ENCODE measurements at places on chromosomes 2 and 18.
A peak's percentile ranks its signal among the peaks of the same experiment; 100 is the strongest.

GRCh38 chr2:129796225-129796624 is 183.2 kb upstream of the RAB6C start:
- no peak for DNase-seq

DNA sequence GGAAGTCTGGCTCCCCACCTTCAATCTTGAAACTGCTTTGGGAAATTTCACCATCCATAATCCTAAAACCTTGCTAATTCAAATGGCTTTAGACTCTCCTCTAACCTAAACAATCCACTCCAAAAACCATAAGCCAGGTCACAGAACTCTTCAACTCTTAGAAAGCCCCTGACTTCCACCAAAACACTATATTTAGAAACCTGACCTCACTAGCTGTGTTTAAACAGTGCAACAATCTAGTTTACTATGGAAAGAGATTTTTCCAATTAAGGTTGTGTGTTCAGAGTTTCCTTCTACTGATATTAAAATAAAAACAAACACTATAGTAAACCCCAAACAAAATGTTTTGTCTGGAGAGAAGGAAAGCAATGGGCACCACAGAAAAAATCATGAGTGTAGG is 308.1 kb downstream of the OSR1 start:
- no peak for DNase-seq

DNA sequence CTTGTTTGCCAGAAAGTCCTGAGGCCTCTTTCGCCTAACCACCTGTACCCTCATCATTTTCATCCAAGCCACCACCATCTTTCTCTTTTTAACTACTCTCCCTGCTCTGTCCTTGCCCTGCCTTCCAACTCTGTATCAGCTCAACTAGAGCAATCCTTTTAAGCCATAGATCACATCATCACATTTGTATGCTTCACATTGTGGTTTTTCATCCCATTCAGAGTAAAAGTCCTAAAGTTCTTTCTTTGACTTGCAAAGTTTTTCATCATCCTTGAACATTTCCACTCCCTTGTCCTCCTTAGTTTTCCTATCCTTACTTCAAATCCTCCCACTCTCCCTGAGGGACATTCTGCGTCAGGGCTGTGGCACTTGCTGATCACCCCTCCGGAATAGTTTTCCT is 73.9 kb downstream of the SLC39A10 start:
- no peak for DNase-seq

DNA sequence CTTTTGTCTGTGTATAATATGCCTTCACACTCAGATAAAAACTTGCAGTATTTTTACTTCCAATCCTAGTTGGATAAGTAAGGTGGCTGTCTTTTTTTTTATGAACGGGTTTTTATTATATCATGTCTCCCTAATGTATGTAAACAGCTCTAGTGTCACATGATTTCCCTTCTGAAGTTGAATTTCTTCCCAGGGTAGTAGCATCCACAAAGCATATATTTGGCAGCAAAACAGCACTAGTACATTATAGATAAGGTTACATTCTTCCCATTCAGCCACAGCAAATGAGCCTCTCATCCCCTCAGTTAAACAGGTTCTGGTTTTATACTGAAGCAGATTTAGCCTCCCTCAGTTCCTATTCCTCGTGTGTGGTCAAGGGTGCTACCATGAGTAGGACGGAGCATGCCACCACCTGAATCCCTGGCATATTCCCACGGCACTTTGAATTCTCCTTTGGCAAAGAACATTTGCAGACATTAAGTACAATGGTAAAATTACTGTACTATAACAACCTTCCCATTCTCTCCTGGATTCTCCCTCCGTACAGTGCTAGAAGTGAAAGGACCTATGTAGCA is 15.4 kb upstream of the DTNA start:
- DNase-seq, result no peak

GRCh38 chr2:99035920-99036319 is 99.9 kb upstream of the CRACDL start:
- no peak for DNase-seq

GRCh38 chr18:53625997-53626599 is 598.4 kb downstream of the MBD2 start:
- DNase-seq, result no peak

DNA sequence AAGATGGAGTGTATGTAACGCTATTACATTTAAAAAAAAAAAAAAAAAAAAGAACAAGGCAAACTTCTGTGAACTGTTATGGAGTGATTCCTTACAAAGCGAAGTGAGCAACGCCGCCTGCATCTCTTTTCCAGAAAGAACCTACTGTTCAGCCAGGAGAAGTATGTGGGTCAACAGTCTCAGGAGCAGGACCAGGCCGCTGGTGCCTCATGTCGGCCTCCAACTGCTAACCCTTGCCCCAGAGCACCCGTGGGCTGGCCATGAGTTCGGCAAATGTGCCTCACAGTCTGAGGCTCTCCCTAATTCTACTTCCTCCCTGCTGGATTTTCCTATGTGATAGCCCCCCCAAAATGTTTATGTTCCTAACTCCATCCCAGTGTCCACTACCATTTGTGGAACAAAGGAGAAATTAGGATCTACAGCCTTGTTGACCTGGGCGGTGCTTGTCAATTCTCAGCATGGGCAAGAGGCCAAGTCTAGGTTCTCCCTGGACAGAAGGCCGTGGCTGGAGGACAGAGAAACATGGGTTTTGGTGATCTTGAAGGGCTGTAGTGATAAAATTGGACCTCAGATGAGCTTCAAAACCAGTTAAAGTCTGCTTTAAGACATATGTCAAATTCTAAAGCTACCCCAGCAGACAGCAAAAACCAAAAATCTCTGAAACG is 15.9 kb downstream of the FAM168B start:
- no peak for DNase-seq

GRCh38 chr2:165456027-165456426 is 13.5 kb upstream of the CSRNP3 start:
- no peak for DNase-seq

DNA sequence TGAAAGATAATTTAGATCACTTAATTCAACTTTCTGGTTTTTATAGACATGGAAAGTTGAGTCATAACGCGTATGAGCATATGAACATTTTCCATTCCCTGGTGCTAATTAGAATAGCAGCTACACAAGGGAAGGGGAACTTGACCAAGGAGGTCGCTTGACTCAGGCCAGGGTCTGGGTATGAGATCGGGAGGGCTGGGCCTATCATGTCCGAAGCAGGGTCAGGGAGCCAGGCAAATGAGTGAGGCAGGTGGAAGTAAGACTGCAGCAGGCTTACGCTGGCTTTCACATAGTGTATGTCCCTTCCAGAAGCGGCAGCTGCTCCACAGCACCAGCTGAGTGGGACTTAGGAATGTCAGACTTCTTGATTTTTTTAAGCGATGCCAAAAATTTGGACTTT is 14.7 kb downstream of the RALB start:
- DNase-seq, result no peak

DNA sequence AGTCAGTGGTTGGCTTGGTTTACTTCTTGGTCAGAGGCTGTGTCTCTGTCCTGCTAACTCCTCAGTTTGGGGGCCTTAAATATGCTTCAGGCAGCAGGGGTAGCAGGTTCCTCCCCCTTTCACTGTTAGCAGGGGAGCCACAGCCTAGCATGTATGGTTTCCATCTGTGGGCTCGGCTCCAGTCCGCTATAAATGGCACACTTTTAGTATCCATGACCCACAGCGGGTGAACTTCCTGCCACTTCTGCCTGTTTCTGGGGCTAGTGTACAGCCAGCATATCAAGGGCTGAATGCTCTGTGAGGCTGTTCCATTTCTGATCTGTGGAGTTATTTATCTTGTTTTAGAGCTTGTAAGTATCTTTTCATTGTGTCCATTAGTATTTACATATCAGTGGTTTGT is 58.3 kb downstream of the MRPL33 start:
- DNase-seq, result no peak

DNA sequence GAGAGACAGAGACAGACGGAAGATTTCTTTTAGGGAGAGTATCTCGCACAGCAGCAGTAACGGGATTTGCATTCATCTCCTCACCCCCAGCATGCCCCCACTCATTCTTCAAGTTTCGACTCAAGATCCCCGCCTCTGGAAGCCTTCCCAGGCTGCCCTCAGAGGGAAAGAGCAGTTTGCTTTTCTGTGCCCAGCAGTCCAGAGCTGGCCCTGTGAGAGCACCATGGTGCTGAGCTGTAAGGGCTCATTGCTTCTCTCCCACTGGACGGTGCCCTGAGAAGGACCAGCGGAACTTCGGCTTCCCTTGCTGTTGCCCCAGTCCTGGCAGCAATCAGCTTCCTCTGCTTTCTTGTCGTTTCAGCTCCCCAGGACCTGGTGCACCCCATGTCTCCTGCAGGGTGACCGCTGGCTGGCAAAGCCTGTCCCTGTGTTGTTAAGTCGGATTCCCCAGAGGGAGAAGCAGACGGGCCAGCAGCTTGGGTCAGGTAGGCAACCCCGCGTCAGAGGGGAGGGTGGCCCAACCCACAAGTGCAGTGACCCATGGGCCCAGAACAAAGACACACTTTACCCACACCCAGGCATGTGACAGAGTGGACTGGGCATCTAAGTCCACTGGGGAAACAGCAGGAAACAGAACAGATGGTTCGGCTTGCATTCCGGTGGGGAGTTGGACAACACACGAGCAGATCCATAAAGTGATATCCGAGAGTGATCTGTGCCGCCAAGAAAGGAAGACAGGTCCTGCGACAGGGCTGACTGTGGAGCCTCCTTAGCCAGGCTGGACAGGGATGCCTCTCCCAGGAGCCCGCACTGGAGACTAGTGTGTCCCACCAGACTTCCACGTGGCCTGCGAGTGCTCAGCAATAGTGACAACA is 36.6 kb downstream of the TMEM177 start:
- no peak for DNase-seq

DNA sequence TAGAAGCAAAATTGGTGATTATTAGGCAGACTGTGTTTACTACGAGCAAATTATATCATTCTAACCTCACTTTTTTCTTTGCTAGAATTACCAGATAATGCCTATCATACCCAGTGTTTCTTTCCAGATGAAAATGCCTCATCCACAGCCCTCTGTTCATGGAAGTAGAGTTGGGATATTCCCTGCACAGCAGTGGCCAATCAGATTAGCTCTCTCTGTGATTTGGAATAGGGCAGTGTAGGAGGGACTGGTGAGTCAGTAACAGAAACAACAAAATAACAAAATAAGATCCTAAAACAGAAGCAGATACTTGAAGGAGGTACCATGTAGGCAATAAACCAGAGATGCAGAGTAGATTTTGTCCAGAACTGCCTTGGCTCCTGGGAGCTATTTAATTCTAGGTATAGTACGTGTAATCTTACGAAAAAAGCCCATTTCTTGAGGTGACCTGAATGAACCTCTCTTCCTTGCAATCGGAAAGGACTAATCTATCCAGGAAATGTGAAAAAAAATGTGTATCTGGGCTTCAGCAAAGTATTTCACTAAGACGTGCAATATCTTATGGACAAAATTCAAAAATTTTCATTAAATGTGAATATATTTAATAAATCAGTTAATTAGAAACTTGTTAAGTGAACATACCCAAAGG is 18.4 kb upstream of the TMEM17 start:
- DNase-seq, result no peak

- DNase-seq, result no peak
Observed at GRCh38 chr18:21474621-21475020, 125.9 kb downstream of the ESCO1 start.

GRCh38 chr18:45602926-45603325 is 12.3 kb upstream of the SLC14A2 start:
- no peak for DNase-seq

DNA sequence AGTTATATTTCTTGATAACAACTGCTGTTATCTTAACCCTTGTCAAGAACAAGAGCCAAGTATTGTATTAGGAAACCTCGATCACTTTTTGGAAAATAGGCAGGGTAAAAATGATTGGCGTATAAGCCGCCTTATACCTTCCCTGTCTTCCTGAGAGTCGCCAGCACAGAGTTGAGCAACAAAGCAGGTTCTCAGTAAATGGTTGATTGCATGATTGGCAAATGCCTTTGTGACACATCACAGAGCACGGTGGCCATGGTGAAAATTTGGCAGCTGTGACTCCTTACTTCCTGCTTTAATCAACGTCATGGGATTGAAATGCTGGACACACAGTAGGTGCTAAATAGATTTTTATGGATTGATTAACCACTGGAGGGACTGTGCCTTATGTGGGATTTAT is 3.9 kb upstream of the KLHL29 start:
- no peak for DNase-seq

- DNase-seq, result peak; percentile 74
Observed at GRCh38 chr2:158664987-158665386, 130.1 kb upstream of the DAPL1 start.

GRCh38 chr2:8543060-8543382 is 138.8 kb upstream of the ID2 start:
- no peak for DNase-seq

GRCh38 chr2:60925994-60926740 is 44.8 kb downstream of the REL start:
- DNase-seq, result no peak

GRCh38 chr18:48186861-48187260 is 222.3 kb downstream of the ZBTB7C start:
- DNase-seq, result no peak
